HT-29 (cell line): ENCODE measurements at places on chromosomes 7 and 10.

GRCh38 chr7:151493083-151493482 is 26.6 kb downstream of the RHEB start:
- DNase-seq: no peak

DNA sequence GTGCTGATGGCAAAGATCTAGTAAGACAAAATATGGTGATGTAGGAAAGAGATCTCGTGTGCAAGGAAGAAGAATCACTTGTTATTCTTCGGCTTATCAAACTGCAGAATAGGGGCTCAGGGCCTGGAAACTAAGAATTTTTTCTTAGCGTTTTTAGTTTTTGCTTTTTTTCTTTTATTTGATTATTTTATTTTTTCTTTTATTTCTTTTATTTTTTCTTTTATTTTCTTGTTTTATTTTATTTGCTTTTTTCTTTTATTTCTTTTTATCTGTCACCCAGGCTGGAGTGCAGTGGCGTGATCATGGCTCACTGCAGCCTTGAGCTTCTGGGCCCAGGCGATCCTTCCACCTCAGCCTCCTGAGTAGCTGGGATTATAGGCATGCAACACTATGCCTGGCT is 70.0 kb downstream of the ATRNL1 start:
- DNase-seq: no peak

DNA sequence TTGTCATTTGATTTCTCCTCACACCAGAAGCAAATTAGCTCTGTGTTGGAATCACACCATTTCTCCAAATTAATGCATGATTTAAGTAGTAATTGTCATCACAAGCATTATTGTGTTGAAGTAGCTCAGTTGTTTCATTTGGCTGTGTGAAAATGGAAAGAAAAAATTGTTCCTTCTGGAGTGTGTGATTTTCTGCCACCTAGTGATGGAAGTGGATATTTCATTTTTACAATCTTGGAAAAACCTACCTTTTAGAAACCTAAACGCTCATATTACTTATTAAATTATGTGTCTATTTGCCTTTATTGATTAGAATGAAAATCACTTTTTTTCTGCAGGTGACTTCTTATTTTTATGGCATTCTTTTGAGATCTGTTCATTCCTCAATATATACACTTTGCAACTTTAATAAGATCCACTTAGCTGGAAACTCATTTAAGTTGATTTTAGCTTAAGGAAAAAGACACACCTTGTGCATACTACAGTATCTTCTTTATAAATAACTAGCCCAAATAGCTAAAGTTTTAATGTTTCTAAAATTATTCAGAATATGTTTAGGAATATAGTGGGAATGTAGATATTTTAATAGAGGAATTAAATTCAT is 50.0 kb downstream of the SRI start:
- peak; percentile 58 for DNase-seq

GRCh38 chr7:119413314-119413805 is 859.6 kb upstream of the KCND2 start:
- no peak for DNase-seq

GRCh38 chr10:124734311-124735166 is 9.6 kb downstream of the FAM53B start:
- DNase-seq: no peak

GRCh38 chr7:131502810-131503508 is 53.5 kb downstream of the PODXL start:
- no peak for DNase-seq

DNA sequence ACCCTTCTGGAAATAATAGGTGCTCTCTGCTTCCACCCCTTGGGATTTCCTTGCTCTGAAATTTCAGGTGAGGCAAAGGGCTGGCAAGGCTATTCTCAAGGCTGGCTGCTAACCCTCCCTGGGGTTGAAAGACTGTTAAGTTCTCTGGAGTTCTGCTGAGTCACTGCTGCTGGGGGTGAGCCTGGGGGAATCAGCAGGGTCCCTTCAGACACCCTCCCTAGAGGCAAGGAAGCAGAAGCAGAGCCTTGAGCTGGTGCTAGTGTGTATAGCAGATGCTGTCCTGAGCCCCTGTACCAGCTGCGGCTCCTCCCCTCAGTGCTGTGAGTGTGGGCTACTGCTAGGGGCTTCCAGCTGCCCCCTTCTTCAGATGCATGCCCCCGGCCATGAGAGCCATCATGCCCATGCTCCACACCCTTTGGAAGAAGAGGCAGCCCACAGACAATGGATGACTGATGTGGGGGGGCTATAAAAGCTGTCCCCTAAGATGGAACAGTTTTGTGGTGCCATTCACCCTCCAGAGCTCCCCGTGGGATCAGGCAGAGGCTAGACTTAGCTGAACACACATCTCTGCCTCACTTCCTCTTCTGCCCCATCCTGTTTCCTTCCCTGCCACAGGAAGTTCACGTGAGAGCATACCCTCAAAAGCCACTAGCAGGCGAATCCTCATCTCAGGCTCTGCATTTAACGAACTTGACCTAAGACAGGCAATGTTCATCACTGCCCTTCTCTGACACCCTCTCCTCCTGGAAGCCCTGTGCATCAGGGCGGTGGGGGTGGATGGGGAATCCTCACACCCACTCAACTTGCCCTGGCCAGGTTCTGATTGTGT is 91.8 kb downstream of the SH3PXD2A start:
- DNase-seq: no peak

GRCh38 chr10:77403761-77404160 is 233.8 kb downstream of the KCNMA1 start:
- DNase-seq: no peak

- DNase-seq: no peak
Observed at GRCh38 chr7:95225301-95225700, 99.0 kb downstream of the PON1 start.

DNA sequence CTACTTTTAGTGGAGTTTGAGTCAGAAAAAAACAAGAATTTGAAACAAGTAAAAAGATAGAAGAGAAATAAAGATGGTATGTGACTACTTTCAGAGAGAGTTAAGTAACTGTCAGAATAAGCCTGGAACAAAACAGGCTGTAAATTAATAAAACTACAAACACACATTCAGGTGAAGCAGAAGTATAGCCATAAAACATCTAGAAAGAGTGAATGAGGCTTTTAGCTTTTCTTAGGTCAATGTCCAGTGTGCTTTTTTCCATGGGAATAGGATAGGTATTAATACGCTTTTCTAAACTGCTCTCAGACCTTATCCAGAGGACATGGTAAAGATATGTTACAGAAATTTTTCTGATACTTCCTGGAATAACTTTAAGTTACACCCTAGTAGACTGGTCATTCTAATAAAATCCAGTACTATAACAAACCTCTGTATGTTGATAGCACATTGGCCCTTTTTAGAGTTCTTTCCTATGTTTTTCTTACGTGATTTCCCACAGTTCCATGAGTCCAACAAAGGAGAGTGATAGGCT is 23.3 kb downstream of the TMEM106B start:
- no peak for DNase-seq

DNA sequence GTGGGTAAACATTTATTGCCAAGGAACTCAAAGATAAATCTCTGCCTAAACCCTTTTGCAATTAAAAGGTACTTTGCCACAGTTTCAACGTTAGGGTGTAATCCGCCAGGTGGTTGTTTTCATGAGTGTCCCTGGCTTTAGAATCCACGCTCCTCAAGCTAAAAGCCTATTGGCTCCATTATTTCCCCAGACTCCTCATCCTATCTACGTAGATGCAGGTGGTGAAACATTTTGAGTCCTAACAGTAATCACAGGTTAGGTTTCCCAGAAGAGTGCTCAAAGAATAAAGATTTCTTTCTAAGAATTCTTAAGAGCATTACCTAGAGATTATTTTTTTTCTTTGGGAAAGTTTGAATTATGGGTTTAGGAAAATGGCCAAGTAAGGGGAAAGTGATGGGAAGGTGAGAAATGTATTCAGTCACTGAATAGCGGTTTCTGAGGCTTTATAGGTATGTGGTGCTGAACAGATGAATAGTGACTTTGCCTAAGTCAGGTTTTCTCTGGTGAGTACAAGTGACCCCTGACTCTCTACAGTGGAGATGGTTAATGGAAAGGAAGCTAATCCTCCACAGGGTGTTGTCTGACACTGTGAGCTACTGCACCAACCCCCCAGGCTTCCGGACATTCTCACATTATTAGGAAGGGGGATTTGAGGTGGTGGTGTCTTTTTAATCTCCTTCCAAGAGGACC is 60.2 kb downstream of the NRP1 start:
- no peak for DNase-seq

DNA sequence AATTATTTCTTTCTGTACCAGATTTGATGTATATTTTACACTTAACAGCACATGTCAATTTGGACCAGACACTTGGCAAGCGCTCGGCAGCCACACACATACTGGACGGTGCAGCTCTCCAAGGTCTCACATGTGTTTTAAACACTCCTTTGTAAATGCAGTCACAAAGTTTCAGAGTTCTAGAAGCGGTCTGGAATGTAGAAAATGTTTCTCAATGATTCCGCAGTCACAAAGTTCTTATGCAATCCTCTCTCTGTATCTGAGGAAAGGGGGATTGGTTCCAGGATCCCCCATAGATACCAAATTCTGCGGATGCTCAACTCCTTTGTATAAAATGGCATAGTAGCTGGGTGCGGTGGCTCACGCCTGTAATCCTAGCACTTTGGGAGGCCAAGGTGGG is 253.0 kb upstream of the GRB10 start:
- no peak for DNase-seq

GRCh38 chr10:93123766-93124165 is 50.1 kb downstream of the CYP26A1 start:
- DNase-seq: no peak

DNA sequence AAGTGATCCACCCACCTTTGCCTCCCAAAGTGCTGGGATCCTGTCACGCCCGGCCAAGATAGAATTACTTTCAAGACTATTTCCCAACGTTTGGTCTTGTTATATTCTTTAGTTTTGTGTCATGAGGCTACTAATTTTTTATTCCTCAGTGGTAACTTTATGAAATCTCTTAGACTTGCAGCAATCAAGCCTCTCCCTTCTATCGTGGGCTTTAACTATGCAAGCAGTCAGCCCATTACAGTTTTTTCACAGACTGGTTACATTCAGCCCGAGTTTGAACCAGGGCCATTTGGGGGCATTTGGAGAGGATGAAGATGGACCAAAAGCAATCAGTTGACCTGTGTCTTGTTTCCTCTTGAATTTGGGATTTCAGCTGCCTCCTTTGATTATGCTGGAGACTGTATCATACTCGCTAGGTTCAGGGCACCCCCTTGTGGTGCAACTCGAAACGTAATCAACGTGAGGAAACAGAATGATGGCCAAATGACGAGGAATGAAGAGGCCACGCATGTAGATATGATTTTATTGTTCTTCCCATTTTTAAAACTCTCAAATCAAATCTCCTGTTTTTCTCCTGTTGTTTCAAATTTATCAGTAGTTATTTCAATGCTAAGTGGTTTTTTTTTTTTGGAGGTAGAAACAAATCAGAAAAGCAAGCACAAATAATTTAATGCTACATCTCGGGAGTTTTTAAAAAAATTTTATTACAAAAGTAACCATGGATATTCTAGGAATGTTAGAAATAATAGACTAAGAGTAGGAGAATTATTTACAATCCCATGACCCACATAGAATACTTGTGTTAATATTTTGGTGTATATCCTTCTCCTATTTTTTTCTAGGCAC is 151.6 kb downstream of the KIAA1217 start:
- DNase-seq: peak; percentile 79

DNA sequence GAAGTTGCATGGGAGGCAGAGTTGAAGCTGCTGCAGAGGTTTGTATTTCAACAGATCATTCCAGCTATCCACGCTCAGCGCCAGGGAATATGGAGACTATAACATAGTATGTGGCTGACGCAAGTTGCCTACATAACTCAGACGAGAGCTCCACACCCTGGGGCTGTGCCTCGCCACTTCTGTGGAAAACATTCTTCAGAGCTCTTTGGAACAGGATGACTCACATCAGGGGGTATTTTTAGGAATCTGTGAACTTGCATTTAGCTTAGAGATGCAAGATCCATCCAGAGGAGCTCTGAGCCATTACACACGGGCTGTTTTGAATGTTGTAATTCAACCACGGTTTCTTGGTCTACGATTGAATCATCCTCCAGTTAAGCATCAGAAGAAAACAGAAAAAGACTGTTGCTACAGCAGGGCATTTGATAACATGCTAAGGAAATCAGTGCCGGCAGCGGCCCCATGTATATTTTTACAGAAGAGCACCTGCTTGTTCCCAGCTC is 481.5 kb upstream of the AKR1E2 start:
- no peak for DNase-seq

DNA sequence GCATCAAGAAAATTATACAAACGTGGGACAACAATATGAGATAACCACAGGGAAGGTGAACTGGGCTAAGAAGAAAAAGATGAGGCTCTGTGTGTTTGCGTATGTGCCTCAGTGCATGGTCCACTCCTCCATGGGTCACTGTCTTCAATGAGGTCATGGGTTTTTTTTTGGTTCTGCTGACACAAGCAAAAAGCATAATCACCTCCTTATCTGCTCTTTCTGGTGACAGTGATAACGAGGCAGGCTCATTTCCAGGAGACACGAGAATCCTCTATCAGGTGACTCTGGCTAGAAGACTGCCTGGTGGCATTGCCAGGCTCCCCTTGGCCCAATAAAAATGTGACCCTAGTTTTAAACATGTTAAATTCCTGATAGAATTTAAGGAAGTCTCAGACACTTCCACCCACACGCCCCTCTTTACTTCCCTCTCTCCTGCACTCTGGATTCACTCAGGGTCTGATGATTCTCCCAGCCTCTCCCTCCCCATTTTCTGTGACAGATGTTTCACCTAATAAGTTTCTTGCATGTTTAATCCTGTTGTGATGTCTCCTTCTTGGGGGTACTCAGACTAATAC is 35.3 kb upstream of the CDCA7L start:
- DNase-seq: no peak

DNA sequence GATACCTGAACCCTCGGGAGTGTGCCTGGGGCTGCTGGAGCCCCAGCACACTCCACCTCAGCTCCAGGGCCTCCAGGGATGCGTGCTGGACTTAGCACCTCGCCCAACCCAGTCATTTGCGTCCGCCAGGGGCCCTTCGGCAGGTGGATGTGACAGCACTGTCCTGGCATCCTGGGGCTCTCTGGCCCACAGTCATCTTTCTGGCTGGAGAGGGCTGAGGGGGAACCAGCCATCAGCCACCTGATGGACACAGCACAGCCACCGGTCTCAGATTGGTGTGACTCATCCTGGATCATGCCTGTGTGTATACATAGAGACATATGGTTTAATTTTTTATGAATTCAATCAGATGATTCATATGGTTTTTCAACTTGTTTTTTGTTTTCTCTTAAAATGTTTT is 11.1 kb downstream of the ZNF775 start:
- DNase-seq: no peak

GRCh38 chr7:25318047-25318446 is 89.8 kb upstream of the NPVF start:
- DNase-seq: no peak

DNA sequence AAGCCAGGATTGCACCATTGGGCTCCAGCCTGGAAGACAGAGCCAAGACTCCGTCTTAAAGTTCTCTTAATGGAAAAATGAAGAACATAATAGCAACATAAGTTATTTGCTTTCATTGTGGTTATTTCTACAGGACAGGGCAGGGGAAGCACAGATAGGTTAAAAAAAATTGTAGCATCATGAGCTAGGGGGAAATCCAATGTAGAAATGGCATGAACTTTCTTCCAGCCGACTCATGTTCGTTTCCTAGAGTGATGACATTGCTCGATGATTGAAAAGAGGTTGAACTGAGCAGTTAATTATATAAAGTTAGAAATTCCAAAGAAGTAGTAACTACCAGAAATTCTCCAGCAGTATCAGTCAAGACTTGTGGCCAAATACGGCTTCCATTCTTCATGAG is 64.9 kb downstream of the DAGLB start:
- no peak for DNase-seq

GRCh38 chr7:91814189-91814588 is 66.3 kb downstream of the MTERF1 start:
- DNase-seq: no peak

GRCh38 chr10:74175510-74176379 is 24.7 kb downstream of the ADK start:
- no peak for DNase-seq

GRCh38 chr10:123068087-123068853 is 59.5 kb downstream of the ACADSB start:
- DNase-seq: no peak
